Lower lobe of right lung (tissue), 2 donors: ENCODE measurements at places on chromosomes 1 and 21. TPM values are rescaled to one million over a fixed set of nuclear protein-coding genes. Genes with fewer than 3 reads are reported as not detected.

- DNase-seq = no peak
Observed at GRCh38 chr1:239633432-239633831, 247.1 kb downstream of the CHRM3 start.

CDC42BPA gene
- total RNA-seq = 40.3 TPM

- no peak for DNase-seq
Observed at GRCh38 chr1:63548877-63549276, 25.6 kb downstream of the EFCAB7 start.

GRCh38 chr1:235597867-235598553 lies 51.6 kb downstream of the GNG4 start:
- no peak for DNase-seq

TIE1 gene
- total RNA-seq = 48.5 TPM

PLA2G2A gene
- total RNA-seq = 181 TPM

RNU1-3 gene
- total RNA-seq = 6,803 TPM

TRPM2 gene
- 17.9 TPM for total RNA-seq

- no peak for DNase-seq
Observed at GRCh38 chr1:71650119-71650518, 569.3 kb upstream of the ZRANB2 start.

- no peak for DNase-seq
Observed at GRCh38 chr1:210260096-210260495, 27.5 kb downstream of the SERTAD4 start.

DNA sequence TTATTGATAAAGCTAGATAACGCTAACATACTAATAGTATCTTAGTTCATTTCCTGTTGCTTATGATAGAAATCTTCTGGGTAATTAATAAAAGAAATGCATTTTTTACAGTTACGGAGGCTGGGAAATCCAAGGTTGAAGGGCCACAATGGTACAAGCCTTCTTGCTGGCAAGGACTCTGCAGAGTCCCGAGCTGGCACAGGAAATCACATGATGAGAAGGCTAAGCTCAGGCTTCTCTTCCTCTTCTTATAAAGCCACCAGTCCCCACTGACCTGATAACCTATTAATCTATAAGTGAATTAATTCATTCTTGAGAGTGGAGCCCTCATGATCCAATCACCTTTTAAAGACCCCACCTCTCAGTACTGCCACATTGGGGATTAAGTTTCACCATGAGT lies 82.6 kb downstream of the GPR161 start:
- no peak for DNase-seq

DNA sequence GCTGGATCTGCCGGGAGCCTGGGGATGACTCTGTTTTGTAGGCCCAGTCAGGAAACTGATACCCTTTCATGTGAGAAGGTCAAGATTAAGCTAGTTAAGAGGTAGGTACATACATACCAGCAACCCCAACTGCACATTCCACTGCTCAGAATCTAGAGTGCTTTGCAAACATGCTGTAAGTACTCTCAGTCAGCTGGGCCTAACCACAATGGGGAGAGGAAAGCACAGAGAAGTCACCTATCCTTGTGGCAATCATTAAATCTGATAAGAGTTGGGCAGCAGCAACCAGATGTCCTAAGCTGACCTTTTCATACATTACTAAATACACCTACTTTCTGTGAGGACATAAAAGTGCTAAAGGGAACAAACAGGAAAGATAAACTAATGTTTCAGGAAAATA lies 2.5 kb downstream of the ETV3 start:
- no peak for DNase-seq

FCER1A gene
- total RNA-seq = 8.8 TPM

DNA sequence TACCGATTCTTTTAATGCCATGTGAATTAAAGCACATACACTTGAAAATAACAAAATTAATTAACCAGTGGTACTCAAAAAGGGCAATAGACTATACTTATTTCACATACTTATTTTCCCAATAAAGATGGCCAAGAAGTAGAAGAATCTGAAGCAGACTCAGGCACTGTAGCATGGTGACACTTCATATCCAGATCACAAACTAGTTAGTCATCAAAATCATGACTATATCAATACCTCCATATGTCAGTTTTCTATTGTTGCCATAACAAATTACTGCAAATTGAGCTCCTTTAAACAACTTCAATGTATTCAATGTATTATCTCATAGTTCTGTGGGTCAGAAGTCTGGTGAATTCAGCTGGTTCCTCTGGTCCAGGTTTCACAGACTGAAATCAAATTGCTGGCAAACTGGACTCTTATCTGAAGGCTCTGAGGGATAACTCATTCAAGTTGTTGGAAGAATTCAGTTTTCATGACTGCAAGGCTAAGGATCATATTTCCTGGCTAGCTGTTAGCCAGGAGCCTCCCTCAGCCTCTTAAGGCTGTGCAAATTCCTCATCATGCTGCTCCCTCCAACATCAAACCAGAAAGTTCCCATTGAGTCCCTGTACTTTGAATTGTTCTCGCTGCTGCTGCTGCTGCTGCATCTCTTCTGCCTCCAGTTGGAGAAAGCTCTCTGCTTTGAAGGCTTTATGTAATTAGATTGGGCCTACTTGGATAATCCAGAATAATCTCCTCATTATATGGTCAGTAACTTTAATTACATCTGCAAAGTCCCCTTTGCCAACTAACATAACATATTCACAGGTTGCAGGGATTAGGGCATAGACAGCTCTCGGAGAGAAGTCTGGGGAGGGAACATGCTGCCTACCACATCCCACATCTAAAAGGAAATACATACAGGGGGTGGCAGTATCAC lies 91.5 kb downstream of the MRPL39 start:
- no peak for DNase-seq

GRCh38 chr1:160346958-160347357 lies 3.8 kb downstream of the NCSTN start:
- peak; percentile 66 for DNase-seq

- DNase-seq = no peak
Observed at GRCh38 chr1:67942274-67942673, 108.2 kb downstream of the DIRAS3 start.

DNA sequence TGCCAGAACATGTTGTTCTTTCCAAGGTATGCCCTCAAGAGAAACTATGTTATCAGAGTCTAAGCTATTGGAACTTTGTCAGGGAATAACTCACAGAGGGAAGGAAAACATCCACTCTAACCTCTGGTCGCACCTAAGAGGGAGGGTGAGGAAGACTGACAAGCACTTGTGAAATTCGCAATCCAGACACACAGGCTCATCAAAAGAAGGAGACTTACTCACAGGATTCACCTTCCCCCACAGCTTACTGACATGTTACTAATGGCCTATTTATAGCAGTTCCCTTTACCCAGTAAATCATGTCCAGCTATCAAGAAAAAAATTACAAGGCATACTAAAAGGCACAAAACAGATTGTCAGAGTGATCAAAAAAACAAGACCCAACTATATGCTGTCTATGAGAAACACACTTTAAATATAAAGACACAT lies 36.9 kb downstream of the WDR64 start:
- DNase-seq = no peak

DNA sequence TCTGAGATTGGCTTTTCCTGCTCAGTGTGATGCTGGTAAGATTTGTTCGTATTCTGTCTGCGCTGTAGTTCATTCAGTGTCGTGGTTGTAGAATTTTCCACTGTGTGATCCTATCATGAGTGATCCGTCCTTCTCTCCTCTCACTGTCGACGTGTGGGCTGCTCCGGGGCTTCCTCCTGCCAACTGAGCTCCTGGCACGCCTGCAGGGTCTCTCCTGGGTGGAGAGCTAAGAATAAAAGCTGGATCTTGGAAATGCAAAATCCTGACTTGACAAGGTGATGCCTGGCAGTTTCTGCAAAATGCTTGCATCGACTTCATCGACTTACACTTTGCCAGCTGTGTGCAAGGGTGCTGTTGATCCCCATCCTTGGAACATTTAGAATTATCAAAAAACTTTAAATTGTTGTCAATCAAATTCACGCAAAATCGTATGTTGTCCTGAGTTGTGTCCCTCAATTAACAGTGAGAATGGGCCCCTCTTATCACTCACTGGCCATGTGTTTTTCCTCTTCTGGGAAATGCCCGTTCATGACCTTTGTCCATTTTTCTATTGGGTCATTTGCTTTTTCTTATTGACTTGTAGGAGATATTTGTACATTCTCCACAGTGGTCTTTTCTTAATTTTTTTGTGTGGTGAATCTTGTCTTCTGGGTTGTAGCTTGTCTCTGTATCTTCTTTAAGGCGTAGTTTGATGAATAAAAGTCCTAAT lies 125.5 kb downstream of the CRYAA start:
- DNase-seq = no peak

GRCh38 chr1:244712669-244713068 lies 59.7 kb downstream of the DESI2 start:
- no peak for DNase-seq

LRRC7 gene
- not detected for total RNA-seq

DNA sequence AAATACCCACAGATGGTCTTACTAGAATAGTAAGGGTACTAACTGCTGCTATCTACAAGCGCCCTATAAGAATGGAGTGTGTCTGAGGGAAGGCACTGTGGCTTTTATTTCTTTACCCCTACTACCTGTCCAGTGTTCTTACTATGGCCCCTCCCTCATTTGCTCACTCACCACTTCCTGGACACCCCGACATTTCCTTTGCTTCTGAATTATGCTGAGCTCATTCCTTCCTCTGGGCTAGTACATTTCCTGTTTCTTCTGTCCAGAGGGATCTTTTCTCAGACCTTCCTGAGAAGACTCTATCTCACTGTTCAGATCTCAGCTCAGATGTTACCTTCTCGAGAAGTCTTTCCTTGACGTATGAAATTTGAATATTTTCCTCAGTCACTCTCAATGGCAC lies 192.1 kb upstream of the DAB1 start:
- DNase-seq = no peak
